ENCODE measurements at places on chromosomes 11 and 22.

DNA sequence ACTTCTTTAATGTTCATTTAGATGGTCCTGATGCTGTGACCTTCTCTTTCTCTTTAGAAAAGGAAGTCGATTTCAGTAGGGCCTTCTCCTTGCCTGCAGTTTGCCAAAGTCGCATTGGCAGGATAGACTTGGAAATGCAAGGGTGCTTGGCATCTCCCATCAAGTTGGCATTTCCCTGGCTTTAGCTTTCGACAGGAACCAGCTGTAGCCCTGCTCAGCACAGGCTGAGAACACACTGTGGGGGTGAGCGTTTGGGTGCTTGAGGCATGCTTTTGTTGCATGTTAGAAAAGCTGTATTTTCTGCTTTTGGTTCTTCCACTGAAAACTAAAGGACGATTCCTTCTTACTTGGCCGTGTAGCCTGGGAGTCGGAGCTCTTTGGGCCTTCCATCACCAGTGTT is 37.7 kb downstream of the LDLRAD3 start:
- no peak for DNase-seq

- DNase-seq = peak; percentile 47
These were observed 13.2 kb downstream of the NAA40 start for GRCh38 chr11:63951779-63952536.

DNA sequence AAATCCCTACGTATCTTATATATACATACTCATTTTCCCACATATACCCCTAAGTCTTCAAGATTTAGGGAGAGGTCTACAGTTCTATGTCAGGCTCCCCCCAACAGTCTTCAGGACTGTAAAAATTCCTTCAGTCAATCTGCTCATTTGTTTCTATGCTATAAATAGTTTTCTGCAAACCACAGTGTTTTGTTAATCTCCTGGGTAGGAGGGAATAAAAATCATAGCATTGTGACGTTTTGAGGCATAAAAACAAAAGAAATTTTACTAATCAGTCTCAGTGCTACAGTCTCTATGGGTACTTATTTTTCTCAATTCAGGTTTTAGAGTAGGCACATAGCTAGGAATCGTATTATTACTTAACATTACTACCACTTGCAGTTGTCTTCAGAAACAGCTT is 552.8 kb upstream of the LRRC4C start:
- DNase-seq = no peak

- DNase-seq = no peak
These were observed 29.8 kb downstream of the MAML2 start for GRCh38 chr11:96313163-96313562.

DNA sequence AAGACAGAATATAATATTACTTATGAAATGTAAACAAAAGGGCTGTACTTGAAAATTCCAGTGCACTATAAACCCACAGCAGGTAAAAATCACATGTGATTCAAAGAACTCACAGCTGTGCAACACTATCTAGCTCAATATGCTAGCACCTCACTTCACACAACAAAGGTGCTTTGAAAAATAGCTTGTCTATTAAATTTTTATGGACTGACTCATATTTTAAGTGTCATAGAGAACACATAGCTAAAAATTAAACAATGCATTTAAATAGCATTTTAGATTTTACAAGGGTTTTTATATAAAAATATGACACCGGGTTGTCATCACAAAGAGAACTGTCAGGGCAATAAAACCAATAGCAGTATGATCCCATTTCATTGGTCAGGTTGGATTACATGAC is 1390.5 kb upstream of the TENM4 start:
- no peak for DNase-seq

- no peak for DNase-seq
These were observed 27.5 kb upstream of the FBLN1 start for GRCh38 chr22:45475063-45475747.

GRCh38 chr22:49906799-49907290 is 11.4 kb downstream of the ALG12 start:
- no peak for DNase-seq

- no peak for DNase-seq
These were observed 82.2 kb downstream of the FAM83F start for GRCh38 chr22:40076702-40077645.

DNA sequence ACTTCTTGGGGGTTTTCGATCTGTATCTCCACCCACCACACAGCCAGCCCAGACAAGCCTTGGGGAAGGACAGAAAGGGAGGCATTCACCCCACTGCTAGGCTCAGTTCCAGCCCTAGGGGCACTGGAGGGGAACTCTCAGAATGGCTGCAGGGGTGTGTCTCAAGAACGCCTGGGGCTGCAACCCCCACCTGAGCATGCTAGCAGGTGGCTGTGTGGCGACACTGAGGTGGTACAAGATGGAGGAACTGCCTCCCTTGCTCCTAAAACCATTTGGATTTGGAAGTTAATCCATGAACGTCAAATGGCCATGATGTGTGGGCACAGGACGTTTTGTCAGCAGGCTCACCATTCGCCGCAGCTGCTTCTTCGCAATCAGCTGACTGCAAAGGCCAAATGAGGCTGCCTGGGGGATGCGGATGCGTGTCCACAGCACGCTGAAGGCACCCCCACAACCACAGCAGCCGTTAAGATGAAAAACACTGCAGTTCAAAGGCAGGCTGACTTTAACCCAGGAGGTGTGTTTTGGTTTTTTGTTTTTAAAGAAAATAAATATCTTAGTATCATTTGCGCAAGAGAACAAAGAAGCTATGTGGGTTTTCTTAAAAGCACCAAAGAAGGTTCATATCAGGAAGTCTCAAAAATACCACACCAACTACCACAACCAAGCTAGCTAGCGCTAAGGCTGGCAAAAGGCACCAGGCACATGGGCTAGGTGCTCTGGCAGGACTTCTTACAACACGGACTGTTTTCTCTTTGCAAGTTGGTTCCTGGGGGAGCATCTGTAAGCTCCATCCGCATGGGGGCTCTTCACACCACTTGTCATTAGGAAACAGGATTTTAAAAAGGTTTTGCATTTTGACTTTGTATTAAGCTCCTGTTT is 22.2 kb upstream of the NAP1L4 start:
- DNase-seq = peak; percentile 75

- DNase-seq = no peak
These were observed 14.8 kb downstream of the FSHB start for GRCh38 chr11:30245621-30246020.

DNA sequence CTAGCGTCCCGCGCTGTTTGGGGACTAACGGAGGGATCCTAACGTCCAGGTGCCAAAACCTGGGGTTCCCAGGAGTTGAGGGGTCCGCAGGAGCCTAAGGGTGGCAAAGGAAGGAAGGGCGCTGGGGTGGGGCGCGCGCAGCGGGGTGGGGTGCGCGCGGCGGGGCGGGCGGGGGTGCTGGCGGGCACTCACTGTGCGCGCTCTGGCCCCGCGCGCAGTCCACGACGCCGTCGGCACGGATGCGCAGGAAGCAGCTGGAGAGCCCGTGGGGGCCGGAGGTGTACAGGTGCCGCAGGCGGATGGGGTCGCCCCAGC is 412 bp downstream of the FGF19 start:
- no peak for DNase-seq

- no peak for DNase-seq
These were observed 38.4 kb downstream of the MOB2 start for GRCh38 chr11:1447845-1448825.

- no peak for DNase-seq
These were observed 496 bp upstream of the CST6 start for GRCh38 chr11:66011239-66011784.

DNA sequence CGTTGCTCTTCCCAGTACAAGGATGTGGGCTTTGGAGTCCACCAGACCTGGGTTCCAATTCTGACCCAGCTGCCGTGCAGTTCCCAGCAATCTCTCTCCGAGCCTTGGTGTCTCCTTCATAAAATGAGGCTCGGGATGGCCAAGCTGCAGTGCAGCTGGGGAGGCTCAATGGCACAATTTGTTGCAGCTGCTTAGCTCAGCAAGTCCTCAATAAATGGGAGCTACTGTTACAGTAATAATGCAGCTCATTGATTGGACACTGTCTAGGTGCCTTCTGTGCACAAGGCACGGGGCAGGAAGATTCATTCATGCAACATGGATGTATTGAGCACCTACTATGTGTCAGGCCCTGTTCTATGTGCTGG is 37.1 kb downstream of the SHISAL1 start:
- no peak for DNase-seq

GRCh38 chr11:7540830-7541555 is 27.2 kb downstream of the PPFIBP2 start:
- no peak for DNase-seq
